ENCODE measurements at places on chromosomes 4 and X. TPM values are rescaled to one million over a fixed set of nuclear protein-coding genes. Genes with fewer than 3 reads are reported as not detected.

The SYN1 gene
- total RNA-seq: 13.9 TPM

The ADH1B gene
- 91.9 TPM for total RNA-seq

The SULT1B1 gene
- 1.1 TPM for total RNA-seq

The CCDC158 gene
- total RNA-seq: 0.11 TPM

The TEX13C gene
- total RNA-seq: not detected

The SHISA3 gene
- 8.1 TPM for total RNA-seq

The STARD8 gene
- total RNA-seq: 9.3 TPM

The TIMP1 gene
- total RNA-seq: 99.3 TPM

The AADAT gene
- 2.2 TPM for total RNA-seq

The PHKA1 gene
- total RNA-seq: 18.1 TPM

The POLN gene
- 2.2 TPM for total RNA-seq

Data from left ventricle myocardium inferior (tissue), 1 donor.